Activated T-cell treated with anti-CD3 and anti-CD28 coated beads, Interleukin-2, amount 50 U/mL, for 1 hour (primary cell): ENCODE measurements at places on chromosomes 6 and 20.

- DNase-seq: no peak
These were observed 427.5 kb upstream of the HSF2 start for GRCh38 chr6:121971931-121972335.

DNA sequence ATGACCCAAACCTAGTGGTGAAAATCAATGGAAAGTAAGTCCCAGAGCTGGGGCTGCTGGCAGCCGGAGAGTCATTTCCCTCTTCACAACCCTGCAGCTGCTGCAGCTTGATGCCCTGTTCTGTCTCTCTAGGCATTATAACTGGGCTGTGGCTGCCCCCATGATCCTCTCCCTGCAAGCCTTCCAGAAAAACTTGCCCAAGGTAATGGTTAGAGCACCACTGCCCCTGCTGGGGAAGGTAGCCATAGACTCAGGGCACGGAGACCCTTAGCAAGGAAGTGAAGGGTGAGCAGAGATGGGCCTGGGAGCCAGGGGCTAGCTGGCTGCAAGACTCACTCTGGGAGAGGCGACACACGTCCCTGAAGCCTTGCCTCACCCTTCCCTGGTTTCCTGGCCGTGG is 12.0 kb downstream of the LPIN3 start:
- no peak for DNase-seq

- no peak for DNase-seq
These were observed 742 bp downstream of the TBCC start for GRCh38 chr6:42745083-42745639.

- DNase-seq: no peak
These were observed 772 bp downstream of the SESN1 start for GRCh38 chr6:109093732-109094415.

DNA sequence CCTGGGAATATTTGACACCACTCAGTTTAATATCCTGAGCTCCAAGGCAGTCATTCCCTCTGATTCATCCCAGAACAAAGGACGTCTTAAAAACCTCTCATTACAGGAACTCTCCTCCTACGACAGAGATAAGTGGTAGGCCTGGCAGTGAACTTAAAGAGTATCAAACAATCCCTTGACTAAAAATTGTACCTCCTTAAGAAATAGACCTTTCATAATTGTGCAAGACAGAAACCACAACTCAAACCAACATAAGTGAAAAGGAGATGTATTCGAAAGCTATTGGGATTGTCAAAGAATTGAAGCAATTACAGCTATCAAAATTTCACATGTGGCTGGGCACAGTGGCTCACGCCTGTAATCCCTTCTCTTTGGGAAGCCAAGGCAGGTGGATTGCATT is 19.1 kb upstream of the BNIP5 start:
- DNase-seq: no peak

- DNase-seq: no peak
These were observed 5.2 kb downstream of the TXNDC5 start for GRCh38 chr6:7905416-7905815.

- no peak for DNase-seq
These were observed 65.9 kb downstream of the DLL1 start for GRCh38 chr6:170224694-170225660.

GRCh38 chr6:148700741-148701311 is 46.0 kb upstream of the UST start:
- DNase-seq: no peak

- DNase-seq: peak; percentile 59
These were observed 8.7 kb upstream of the CCR6 start for GRCh38 chr6:167113935-167114910.

GRCh38 chr6:125277838-125278237 is 23.9 kb downstream of the HDDC2 start:
- no peak for DNase-seq

- DNase-seq: no peak
These were observed 31.9 kb upstream of the CDH4 start for GRCh38 chr20:61220131-61220530.

GRCh38 chr6:33015798-33016197 is 6.4 kb upstream of the HLA-DOA start:
- DNase-seq: no peak

DNA sequence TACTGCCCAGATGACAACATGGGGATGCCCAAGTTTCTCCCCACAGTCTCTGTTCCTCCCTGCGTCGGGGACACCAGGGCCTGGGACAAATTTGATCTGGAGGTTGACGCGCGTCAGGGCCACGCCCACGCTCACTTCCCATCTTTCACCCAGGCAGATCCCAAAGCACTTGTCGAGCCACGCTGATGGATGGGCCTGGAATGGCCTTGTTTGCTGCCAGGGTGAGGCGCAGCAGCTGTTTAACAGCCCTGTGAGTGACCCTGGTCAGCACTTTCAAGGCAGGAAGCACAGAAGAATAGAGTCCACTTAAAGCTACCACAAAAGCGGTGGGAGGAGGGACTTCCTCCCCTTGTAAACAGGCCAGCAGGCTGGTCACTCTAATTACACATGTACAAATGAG is 324.7 kb upstream of the JARID2 start:
- DNase-seq: no peak

GRCh38 chr20:44762466-44763140 is 16.9 kb downstream of the KCNK15 start:
- DNase-seq: no peak

DNA sequence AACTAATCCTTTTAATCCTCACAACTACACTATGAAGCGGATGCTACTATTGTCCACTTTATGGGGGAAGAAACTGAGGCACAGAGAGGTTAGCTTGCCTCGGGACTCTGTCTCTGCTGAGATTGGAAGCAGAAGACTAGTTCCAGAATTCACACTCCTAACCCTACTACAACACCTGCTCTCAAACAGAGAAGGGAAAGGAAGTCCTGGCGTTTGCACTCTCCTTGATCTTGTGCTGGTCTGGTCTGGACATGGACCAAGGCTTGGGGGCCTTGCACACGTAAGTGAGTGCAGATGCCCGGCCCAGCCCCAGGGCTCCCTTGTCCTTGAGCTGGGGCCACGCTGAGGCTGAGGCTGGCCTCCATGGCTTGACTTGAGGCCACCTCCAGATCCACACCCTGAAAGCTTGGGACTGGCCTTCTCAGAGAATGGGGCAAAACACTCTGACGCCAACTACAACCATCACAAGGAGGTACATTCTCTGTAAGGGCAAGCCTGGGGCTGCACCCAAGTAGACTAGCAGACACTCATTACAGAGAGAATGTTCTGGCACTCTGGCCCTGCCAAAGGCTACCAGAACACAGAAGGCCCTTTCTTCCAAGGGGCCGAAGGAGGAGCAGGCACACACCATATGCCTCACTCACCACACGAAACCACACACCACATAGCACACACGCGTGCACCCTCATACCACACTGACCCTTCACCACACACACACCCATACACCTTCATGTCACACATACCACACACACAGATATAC is 33.3 kb upstream of the EZR start:
- DNase-seq: peak; percentile 37

GRCh38 chr6:100464162-100464851 is 414 bp downstream of the SIM1 start:
- DNase-seq: no peak

- DNase-seq: no peak
These were observed 152.3 kb downstream of the ZMYND8 start for GRCh38 chr20:47204008-47204849.

GRCh38 chr6:152117156-152118133 is 310.0 kb downstream of the ESR1 start:
- no peak for DNase-seq

DNA sequence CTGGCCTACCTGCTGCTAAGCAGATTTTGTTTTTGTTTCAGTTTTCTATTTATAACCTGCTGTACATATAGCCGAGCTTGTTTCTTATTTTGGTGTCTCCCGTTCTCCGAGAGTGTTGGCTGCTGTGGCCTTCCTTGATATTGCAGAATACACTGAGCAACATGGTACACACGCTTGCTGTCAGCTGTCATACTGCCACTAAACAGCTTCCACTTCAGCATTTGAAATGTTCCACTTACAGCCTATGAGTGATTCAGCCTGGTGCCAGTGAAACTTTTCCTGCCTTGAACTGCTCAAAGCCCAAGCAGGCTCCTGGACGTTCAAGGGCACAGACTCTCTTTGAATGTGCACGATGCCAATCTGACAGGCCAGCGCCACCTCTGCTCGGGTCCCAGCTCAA is 87.1 kb downstream of the PSMG4 start:
- no peak for DNase-seq

DNA sequence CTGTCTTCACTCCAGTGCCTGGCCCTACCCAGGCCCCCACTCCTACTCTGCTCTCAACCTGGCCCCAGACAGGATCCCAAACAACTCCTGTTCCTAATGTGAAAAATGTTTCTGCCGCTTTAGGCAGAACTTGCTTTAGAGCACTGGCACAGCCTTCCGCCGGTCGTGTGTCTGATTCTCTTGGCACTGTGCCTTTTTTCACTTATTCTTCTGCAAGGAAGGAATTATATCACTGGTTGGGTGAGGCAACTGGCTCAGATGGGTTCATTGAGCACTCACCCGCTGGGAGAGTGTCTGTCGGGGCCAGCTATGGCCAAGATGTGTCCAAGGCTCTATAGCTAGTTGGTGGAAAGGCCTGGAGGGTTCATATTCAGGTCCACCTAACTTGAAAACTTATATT is 33.6 kb upstream of the HLA-A start:
- DNase-seq: no peak

- DNase-seq: no peak
These were observed 95.5 kb downstream of the THBS2 start for GRCh38 chr6:169158174-169158573.

DNA sequence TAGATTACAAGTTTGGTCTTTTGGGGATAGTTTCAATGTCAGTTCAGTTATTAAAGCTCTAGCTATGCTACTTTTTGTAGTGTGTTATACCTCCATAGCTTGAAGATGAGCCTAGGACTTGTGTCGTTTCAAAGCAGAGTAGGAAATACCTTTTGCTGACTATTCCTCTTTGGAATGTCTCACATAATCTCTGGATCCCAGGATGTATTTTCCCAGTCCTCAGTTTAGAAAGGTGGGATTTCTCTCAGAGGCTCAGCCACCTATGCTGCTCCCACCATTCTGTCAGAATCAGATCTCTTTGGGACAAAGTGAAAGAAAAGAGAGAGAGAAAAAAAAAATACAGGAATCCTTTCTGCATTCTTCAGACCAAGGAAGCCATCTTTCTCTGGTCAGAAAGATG is 567.5 kb upstream of the IMPG1 start:
- no peak for DNase-seq

DNA sequence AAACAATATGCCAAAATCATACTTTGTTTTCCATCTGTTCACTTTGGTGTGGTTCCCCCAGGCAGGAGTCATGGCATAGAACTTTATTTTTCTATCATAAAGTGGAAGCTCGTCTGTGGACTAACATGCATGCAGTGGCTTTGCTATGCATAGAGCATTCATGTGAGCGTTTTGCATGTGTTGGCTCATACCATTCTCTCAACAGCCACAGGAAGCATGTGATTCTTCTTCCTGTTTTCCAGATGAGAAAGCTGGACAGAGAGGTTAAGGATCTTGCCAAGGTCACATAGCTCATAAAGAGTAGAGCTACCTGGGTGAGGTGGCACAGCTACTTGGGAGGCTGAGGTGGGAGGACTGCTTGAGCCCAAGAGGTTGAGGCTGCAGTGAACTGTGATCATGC is 123.4 kb upstream of the HDGFL1 start:
- no peak for DNase-seq

DNA sequence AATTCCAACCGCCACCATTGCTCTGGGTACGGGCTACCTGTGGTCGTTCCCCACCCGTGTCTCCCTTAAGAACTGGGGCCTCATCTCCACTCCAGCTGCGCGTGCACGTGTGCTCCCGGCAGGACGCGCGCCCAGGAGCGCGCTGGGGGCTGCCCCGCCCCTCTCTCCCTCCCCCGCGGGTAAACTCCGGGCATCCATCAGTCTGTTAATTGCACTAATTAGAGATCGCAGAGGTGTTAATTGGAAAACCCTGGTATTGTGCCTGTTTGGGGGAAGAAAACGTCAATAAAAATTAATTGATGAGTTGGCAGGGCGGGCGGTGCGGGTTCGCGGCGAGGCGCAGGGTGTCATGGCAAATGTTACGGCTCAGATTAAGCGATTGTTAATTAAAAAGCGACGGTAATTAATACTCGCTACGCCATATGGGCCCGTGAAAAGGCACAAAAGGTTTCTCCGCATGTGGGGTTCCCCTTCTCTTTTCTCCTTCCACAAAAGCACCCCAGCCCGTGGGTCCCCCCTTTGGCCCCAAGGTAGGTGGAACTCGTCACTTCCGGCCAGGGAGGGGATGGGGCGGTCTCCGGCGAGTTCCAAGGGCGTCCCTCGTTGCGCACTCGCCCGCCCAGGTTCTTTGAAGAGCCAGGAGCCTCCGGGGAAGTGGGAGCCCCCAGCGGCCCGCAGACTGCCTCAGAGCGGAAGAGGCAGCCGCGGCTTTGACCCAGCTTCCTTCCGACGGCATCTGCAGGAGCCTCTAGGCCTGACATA is 14.4 kb downstream of the FOXP4 start:
- peak; percentile 89 for DNase-seq

DNA sequence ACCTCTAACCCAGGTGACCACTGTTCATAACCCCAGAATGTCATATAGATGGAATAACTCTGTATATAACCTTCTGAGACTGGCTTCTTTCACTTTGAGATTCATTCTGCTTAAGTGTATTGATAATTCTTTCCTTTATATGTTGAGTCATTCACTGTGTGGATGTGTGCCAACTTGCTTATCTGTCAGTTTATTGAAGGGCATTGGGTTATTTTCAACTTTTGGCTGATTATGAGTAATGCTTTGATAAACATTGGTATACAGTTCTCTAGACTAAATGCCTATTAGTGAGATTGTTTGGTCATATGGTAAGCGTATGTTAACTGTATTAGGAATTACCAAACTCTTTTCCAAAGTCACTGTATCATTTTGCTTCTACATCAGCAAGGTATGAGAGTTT is 453.4 kb upstream of the SPTLC3 start:
- DNase-seq: no peak

DNA sequence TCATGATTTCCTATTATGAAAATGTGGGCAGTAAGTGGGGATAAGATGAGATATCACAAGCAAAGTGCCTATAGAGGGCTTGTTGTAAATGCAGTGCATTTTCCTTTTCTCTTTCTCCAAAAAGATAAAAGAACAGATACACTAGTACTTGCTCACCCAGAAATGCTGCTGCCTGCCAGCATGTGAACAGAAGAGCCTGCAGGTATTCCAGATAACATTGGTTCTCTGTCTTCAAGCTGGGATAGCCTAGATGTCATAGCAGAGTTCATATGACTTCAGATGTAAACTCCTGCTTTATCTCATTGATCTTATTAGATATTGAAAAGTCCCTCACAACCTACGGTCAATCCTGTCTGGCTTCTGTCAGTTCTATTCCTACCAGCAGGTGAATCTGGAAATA is 123.7 kb downstream of the TMEM200A start:
- DNase-seq: no peak

- no peak for DNase-seq
These were observed 1.7 kb downstream of the SOD2 start for GRCh38 chr6:159691133-159691962.

DNA sequence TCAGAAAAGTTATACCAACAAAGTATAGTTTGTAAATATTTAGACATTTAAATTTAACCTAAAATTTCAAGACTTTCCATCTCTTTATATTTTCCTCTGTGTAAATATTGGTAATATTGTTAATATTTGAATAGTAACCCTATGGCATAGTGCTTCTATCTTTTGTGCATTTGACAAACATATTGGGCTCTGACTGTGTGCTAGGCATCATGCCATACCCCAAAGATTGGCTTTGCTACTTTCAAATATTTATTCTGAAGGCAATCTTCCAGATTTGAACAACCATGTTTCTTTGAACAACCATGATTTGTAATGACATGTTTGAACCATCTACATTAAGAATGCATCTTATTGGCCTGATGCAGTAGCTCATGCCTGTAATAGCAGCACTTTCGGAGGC is 15.5 kb upstream of the PRDM1 start:
- DNase-seq: no peak

- no peak for DNase-seq
These were observed 220.8 kb downstream of the QKI start for GRCh38 chr6:163635315-163635714.
